ENCODE measurements at places on chromosomes 12 and 14.

GRCh38 chr12:121926874-121927706, 8.7 kb downstream of the CFAP251 start:
- no peak for DNase-seq

GRCh38 chr12:108305520-108305919, 33.6 kb downstream of the CMKLR1 start:
- no peak for DNase-seq

- DNase-seq, result no peak
These were observed 41.1 kb downstream of the CAMKK2 start for GRCh38 chr12:121255433-121255832.

DNA sequence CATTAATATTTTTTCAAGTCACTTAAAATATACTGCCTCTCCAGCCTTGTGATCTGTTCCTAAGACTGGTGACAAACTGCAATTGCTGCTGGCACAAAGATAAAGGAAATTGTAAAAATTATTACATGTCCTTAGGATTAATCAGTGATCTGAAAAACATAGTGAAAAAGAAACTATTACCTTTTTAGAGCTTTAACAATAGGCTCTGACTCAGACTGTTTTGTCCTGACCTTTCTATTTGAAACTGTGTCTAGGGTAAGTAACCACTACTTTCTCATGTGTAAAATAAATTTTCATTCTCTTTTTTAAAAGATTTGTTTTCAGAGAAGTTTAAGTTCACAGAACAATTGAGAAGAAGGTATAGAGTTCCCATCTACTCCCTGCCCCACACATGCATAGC, 80.4 kb upstream of the CLEC14A start:
- DNase-seq, result no peak

Data from CD4-positive, alpha-beta T cell treated with Interleukin-2 at 100 ng/mL for 4 hours (primary cell).